ENCODE measurements at places on chromosomes 12 and 14.
A peak's percentile ranks its signal among the peaks of the same experiment; 100 is the strongest.

- DNase-seq: no peak
These were observed 50.0 kb downstream of the GPHB5 start for GRCh38 chr14:63268771-63269170.

- no peak for DNase-seq
These were observed 67.8 kb downstream of the TMCC3 start for GRCh38 chr12:94582591-94582990.

DNA sequence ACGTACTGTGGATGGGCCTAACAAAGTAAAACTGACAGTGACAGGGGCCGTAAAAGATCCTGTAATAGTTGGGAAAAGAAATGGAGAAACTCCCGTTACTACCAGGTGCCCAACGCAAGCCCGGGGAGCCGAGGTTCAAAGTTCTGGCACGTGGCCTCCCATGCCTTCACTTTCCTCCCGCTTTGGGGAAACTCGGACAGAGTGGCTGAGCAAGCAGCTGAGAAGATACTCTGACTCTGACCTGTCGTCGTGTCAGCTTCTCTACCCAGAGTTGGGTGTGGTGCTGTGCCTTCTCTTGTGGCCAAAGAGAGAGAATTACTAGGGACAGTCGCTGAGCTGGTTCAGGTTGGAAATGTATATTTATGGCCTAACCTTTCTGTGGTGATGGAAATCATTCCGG lies 1.7 kb downstream of the B4GALNT3 start:
- DNase-seq: peak; percentile 74

- DNase-seq: no peak
These were observed 51.4 kb upstream of the OAS1 start for GRCh38 chr12:112855375-112855774.

DNA sequence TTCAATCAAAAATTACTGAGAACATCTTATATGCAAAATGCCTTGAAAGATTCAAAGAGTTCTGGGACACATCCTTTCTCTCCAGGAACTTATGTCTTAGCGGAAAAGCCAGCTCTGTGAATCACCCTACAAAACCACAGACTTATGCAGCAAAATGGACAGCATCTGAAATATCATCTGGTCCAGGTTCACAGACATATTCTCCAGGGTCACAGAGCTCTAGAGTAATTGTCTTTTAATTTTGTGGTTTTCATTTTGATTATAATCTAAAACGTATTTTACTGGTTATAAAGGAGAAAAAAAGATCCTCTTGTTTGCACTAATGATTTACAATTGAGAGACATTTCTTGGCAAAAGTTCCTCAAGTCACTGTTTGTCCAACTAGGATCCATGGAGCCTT lies 246.2 kb downstream of the MSRB3 start:
- no peak for DNase-seq

DNA sequence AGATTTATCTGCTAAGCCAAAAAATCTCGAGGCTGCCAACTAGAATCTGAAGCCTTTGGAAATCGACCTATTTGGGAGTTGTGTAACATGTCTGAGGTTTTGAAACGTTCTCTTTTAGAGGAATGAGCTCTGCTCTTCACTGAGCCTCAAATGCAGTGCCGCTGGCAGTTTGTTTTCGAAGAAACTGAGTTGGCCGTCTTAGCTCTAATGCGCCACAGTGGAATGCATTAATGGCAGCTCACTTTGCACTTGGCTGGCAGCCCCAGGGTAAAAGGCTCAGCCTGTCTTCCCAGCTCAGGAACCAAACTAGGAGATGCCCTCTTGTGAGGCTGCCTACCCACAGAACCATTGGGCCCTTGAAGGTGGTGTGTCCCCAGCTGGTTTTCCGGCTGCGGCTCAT lies 53.8 kb downstream of the SFSWAP start:
- no peak for DNase-seq

DNA sequence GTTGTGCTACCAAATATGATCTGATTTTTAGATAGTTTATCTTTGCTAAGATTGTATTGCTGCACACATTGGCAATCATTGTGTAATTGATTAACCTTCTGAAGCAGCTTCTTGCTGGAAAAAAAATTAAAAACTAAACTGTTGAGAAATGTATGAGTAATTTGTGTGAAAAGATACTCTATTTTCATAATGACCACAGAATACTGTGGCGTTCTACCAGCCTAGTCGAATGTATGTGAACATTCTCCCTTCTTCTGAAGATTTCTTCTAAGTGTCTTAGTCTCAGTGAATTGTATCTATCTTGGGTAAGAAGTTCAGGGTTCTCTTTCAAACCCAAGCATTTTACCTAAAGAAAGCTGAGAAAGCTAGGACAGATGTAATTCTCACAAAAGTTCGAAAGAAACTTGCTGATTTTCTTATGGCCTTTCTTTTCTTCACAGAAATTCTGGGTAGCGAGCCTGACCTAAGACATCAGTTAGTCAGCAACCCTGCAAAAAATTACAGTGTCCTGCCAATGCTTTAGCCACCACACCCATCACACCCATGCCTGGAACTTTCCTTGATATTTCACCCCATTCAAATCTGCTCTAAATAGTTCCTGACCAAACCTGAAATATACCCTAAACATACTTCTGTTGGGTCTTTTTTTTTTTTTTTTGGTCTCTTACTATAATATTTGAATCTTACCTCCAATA lies 27.1 kb upstream of the C12orf71 start:
- no peak for DNase-seq

DNA sequence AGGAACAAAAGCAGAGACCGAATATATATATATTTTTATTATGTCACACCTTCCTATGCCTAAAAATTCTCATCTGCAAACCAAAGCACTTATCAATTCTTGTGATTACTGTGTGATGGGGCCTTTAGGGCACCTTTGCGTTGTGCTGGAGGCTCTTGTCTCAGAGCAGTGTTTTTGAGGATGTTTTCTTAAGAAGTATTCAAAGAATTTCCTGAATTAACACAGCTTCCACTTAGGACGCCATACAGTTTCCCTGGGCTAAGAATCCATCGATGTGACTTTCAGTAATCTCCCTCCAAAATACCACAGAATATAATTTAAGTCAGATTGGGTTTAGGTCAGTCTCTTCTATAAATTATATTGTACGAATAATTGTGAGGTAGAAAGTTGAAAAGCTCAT lies 22.0 kb upstream of the HIF1A start:
- DNase-seq: no peak

DNA sequence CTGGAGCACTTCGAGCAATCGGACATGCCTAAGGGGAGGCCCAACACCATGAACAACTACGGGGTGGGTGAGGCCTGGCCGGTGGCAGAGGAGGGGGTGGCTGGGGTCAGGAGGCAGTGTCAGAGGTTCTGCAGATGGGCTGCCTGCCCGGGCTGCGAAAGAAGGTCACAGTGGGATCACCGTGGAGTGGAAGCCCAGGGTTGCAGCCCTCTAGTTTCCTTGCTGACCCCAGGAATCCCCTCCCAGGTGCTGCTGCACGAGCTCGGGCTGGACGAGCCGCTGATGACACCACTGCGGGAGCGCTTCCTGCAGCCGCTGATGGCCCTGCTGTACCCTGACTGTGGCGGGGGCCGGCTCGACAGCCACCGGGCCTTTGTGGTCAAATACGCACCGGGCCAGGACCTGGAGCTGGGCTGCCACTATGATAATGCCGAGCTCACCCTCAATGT lies 1.9 kb upstream of the ARL6IP4 start:
- no peak for DNase-seq

GRCh38 chr12:94405413-94406116 lies 54.1 kb downstream of the CEP83 start:
- DNase-seq: no peak

DNA sequence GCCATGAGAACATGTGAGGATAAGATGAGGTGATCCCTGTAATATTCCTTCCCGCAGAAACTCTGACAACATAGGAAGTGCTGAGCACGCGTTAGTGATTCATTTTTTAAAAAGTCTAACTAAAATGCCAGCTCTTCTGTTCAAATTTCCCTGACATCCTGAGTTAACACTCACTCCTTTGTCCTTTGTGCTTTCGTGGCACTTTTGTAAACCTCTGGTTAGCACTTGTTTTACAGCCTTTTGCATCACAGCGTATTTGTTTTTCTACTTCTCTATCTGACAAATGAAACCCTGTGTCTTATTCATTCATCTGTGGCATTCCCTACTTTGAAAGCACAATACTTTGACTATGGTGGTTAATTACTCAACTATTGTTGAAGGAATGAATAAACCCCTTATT lies 313.6 kb downstream of the NUAK1 start:
- DNase-seq: no peak

DNA sequence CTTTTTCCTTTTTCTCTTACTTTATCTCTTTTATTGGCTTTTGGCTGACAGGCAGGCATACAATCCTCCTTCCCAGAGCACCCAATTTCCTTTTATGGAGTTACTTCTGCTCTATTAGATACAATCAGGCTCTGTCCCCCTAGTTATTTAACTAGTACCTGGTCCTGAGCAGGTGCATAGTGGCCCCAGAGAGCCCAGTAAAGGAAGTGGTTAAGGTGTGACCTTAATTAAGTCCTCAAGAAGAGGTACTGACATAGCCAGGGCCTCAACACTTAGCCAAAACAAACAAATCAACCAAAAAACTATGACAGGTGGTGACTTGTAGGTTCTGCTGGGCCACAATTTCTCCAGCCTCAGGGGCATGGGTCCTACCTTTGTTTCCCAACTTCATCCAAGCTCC lies 82.9 kb downstream of the CCDC60 start:
- DNase-seq: no peak

- peak; percentile 83 for DNase-seq
These were observed 18.1 kb downstream of the TAMALIN start for GRCh38 chr12:52024845-52025230.
